Stimulated activated CD8-positive, alpha-beta memory T cell treated with anti-CD3 and anti-CD28 coated beads, Interleukin-12 subunit alpha, Interleukin-12 subunit beta, amount 100 ng/mL, for 4 hours (primary cell): ENCODE measurements at places on chromosomes 11 and 22.
A peak's percentile ranks its signal among the peaks of the same experiment; 100 is the strongest.

GRCh38 chr22:37343863-37344734, 61.8 kb downstream of the CYTH4 start:
- no peak for DNase-seq

- DNase-seq = no peak
These were observed 281.5 kb upstream of the CTSC start for GRCh38 chr11:88619071-88619425.

- DNase-seq = peak; percentile 94
These were observed at the start of the genes GNB1L and RTL10 for GRCh38 chr22:19854778-19855503. Gene GNB1L (minus strand): TSS chr22:19854874. CDS start chr22:19821355, 33,519 bp downstream. Gene RTL10 (minus strand): TSS chr22:19854874. CDS start chr22:19852261, 2,613 bp downstream.

GRCh38 chr22:32636884-32637283, 162.3 kb downstream of the FBXO7 start:
- no peak for DNase-seq

- DNase-seq = no peak
These were observed 126.2 kb upstream of the SERPIND1 start for GRCh38 chr22:20647586-20648305.

DNA sequence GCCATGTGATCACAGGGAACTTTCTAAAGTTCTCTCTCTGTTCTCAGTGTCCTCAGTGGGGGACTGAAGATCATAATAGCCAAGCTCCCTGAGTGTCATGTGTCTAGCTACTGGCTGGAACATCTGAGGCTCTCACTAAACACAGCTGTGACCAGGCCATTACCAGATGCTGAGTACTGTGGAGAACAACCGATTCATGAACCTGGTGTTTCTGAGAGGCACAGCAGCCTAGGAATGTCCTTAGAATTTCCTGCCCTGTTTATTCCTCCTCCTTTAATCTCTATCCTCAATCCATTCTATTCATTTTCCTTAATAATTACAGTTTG, 93.0 kb downstream of the ME3 start:
- no peak for DNase-seq

DNA sequence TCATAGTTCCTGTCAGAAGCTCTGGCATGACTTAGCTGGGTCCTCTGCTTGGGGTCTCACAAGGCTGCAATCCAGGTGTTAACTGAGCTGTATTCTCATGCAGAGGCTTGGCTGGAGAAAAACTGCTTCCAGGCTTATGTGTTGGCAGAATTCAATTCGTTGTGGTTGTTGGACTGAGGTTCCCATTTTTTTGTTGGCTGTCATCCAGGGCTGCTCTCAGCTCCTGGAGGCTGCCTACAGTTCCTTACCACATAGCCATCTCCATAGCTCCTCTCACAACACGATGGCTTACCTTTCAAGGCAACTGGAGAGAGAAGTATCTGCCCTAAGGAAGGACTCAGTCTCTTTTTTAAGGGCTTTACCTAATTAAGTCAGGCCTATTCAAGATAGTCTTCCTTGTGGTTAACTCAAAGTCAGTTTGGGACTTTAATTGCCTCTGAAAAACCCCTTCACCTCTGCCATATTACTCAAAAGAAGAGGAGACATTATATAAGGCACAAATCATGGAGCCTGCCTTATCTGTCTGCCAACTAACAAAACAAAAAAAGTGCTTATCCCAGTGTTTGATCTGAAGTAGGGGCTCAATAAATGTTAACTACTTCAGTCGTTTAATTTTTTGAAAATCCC, 35.2 kb downstream of the OR2AG2 start:
- no peak for DNase-seq

- DNase-seq = no peak
These were observed 347.8 kb downstream of the CNTN5 start for GRCh38 chr11:99368583-99368982.

DNA sequence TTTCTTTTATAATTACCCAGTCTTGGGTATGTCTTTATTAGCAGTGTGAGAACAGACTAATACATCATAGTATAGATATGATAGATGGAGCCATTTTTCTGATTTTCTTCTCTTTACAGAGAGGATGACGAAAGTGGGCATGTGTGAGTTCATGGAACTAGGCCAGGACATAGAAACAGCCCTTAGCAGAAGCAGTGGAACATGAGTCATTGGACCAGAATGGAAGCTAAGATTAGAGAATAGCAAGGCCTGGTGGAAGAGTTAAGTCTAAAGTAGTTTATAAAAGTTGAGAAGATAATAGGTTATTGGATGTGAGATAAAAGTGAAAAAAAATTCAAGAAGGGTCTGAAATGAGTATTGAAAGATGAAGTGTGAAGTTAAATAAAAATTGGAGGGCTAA, 97.0 kb upstream of the MPPED2 start:
- DNase-seq = no peak

- DNase-seq = no peak
These were observed 10.9 kb downstream of the TAF1D start for GRCh38 chr11:93730108-93731107.

DNA sequence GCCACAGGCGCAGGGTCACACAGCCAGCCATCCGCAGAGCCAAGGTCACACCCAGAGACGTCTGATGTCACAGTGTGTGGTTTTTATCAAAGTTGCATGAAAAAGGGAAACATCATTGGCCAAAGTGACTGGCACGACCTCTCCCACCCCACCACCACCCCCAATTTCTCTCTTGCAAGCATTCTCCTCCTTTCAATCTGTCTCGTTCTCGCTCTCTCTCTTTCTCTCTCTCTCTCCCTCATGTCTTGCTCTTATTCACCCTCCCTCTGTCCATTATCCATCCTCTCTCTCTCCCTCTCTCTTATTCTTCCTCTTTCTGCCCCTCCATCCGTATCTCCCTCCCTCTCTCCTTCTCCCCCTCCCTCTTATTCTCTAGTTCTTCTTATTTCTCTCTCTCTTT, 40.6 kb downstream of the MN1 start:
- no peak for DNase-seq

DNA sequence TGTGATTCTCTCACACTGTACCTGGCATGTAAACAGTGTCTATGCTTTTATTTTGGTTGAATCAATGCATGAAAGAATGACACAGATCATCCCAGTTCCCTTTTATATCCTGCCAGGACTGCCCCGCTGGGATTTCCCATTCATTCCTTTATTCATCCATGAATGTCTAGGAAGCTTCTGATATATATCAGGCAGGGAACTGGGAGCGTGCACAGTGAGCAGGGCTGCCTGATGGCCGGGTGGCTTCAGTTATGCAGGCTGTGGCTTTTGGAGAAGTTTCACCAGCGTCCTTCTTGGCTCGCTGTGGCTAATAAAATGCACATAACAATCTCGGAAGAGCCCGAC, 789.0 kb downstream of the TBC1D22A start:
- no peak for DNase-seq

DNA sequence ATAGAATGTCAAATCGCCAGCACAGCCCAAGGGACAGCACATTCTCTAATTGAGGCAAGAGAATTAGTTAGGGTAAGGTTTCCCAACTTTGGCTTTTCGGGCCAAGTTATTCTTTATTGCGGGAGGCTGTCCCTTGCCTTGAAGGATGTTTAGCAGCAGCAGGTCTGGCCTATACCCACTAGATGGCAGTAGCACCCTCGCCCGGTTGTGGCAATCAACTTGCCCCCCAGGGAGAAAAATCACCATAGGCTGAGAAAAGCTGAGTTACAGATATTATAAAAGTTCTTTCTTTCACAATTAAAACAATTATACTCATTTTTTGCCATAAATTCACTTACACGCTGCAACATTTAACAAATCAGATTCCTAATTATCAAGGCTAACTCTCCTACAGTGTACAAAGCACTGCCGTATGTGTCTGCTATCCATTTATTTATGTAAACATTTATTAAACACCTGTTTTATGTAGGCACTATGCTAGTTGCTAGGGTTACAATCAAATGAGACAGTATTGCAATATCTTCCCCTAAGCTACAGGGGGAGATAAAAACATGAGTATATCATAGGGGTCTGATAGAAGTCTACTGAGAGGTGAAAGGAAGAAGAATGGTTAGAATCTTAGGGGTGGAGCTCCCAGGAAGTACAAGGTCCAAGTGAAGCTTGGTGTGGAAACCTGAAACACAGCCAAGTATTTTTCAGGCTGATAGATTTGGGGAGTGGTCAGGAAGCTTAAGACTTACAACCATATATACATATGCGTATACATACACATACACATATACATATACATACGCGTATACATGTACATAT, 452.3 kb downstream of the RAB38 start:
- DNase-seq = no peak

- no peak for DNase-seq
These were observed 52.6 kb downstream of the SWAP70 start for GRCh38 chr11:9716275-9717039.

- peak; percentile 17 for DNase-seq
These were observed 573 bp downstream of the PPFIA1 start for GRCh38 chr11:70270877-70271648.

GRCh38 chr22:32793589-32793988, 7.9 kb upstream of the TIMP3 start:
- no peak for DNase-seq

- no peak for DNase-seq
These were observed 651.3 kb upstream of the KIRREL3 start for GRCh38 chr11:127651888-127652221.

- no peak for DNase-seq
These were observed 8.8 kb upstream of the CUL5 start for GRCh38 chr11:107999759-108000455.

DNA sequence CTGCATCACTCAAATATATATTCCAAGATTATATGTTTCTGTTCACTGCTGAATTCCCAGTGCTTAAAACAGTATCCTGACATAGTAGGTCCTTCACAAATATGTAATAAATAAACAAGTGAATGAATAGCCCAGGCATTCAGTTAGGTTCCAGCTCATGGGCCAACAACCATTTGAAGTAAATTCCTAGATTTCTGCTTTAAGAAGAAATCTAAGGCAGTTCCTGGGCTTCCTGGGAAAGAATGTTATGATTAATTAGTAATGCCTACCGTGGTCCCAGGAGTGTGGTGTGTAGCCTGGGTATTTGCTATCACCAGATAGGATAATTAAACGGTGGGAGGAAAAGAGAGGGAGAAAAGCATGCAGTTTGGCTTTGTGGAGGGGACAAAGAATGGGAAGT, 576.8 kb downstream of the SOX6 start:
- DNase-seq = no peak

GRCh38 chr11:123622576-123622975, 31.8 kb downstream of the SCN3B start:
- no peak for DNase-seq

- DNase-seq = no peak
These were observed 94.1 kb downstream of the KCNQ1 start for GRCh38 chr11:2538951-2539350.

GRCh38 chr11:57974848-57975601, 48.7 kb upstream of the OR9Q1 start:
- no peak for DNase-seq

DNA sequence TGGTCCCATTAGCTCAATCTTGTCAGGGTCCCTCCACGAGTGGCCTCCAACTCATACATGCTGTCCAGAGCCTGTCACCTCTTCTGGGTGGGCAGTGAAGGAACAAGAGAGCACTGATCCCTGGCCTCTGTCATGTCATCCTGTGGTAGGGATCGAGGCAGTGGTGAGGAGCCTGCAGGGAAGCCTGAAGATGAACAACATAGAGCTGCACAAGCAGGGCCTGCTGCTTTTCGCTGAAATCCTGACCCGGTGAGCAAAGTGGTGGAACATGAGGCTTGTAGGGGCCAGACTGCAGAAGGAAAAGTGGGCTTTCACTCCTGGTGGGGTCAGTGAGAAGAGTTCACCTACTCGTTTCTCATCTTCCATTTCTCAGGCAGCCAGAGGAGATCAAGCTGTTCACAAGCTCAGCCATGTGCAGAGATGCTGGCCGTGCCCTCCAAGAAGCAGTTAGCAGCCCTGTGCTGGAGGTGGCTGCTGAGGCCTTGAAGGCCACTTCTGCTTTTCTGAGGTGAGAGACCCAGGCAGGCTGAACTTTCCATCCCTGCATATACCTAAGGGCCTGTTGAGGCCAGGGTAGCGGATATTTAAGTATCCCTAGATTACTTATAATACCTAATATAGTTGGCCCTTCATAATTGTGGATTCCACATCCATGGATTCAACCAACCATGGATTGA, 32.9 kb downstream of the MEI1 start:
- DNase-seq = no peak

GRCh38 chr11:101428918-101429317, 154.9 kb downstream of the TRPC6 start:
- DNase-seq = no peak

GRCh38 chr11:16780698-16781550, 42.5 kb downstream of the C11orf58 start:
- DNase-seq = no peak

DNA sequence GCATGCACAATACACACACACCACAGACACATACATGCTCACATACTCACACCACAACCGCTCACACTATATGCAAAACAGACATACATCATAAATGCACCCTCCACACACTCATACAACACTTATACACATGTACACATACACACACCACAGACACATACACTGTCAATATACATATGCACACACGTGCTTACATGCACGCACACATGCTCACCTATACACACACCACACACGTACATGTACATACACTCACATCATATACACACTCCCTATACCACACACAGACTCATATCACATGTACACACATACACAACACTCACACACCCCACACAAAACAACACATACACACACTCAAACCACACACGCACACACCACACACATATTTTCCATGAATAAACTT, 885.3 kb downstream of the TBC1D22A start:
- no peak for DNase-seq

GRCh38 chr22:47146941-47147340, 384.5 kb downstream of the TBC1D22A start:
- no peak for DNase-seq

- DNase-seq = no peak
These were observed 52.6 kb downstream of the MUC15 start for GRCh38 chr11:26519469-26519868.

DNA sequence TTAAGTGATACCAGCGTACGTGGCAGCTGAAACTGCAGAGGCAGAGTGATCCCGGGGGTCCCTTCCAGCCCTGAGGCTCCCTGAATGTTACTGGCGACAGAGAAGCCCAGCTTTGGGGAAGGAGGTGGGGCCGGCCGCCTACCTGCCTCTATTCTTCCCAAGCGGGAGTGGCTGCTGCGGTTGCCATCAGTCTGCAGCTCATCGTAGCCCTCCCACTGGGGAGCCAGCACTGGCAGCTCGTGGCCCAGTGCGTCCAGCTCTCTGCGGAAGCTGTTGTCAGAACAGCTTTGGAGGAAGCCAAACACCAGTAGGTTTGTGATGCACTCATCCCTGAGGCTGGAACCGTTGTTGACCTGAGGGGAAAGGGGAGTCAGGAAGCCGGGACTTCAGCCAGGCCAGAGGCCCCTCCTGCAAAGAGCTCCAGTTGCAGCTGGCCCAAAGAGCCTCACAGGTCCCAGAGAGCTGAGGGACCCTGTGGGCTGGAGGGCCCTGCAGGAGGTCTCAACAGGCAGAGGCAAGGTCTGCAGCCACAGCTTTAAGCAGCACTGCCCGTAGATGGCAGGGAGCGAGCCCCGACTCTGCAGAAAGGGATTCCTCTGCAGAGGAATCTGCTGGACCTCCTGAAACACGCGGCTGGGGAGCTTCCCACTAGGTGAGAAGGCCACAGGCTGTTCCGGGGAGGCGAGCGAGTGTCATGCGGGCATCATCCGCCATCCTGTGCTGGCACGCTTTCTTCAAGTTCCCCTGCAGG, 30.4 kb downstream of the BID start:
- no peak for DNase-seq
